ENCODE measurements at places on chromosomes 4 and X.

DNA sequence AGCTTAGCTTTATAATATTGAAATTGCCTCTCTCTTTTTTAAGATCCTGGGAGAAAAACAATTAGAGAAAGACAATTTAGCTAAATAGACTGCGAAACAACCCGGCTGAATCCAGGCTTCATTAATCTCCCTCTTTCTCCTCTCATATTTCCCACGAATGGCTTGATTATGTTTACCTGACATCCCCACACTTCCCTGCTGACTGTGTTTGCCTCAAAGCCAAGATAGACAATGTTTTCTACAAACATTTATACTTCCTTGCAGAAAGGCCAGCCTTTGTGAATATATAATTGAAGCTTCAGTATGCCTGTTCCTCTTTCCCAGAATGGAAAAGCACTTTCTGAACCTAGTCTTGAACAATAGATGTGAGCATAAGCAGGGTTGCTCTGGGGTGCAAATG is 566.8 kb downstream of the PDHA2 start:
- no peak for DNase-seq

- DNase-seq = no peak
These were observed 209.8 kb upstream of the NDST4 start for GRCh38 chr4:115323106-115323707.

- DNase-seq = no peak
These were observed 253.8 kb upstream of the DMD start for GRCh38 chrX:33465137-33465536.

GRCh38 chrX:141701072-141701471 is 2.5 kb upstream of the SPANXD start:
- no peak for DNase-seq

- DNase-seq = no peak
These were observed 17.9 kb downstream of the ATP8A1 start for GRCh38 chr4:42638993-42639392.

DNA sequence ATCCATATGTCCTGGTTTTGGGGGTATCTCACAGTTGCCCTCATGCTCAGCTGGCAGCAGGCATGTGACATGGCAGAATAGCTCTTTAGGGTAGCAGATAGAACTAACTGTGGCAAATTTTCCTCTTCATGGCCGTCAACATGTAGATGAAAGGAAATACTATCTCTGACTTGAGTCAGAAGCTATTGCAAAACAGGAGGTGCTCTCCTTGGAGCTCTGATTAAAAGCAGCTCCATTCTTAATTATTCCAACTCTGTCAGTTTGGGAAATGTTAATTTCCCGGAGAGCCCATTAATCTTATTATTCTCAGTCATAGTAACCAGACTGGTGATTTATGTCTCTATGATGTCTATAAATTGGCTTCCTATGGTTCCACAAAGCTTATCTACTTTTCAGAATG is 18.2 kb downstream of the IL13RA1 start:
- no peak for DNase-seq
